ENCODE measurements at places on chromosomes 16 and 17. TPM values are rescaled to one million over a fixed set of nuclear protein-coding genes. Genes with fewer than 3 reads are reported as not detected.
A peak's percentile ranks its signal among the peaks of the same experiment; 100 is the strongest.

The AMFR gene
- total RNA-seq, result 132 TPM

The SPDYE4 gene
- total RNA-seq, result not detected

The MEOX1 gene
- total RNA-seq, result 0.25 TPM

The RNF166 gene
- 25.6 TPM for total RNA-seq

The IRX5 gene
- not detected for total RNA-seq

The ABI3 gene
- not detected for total RNA-seq

DNA sequence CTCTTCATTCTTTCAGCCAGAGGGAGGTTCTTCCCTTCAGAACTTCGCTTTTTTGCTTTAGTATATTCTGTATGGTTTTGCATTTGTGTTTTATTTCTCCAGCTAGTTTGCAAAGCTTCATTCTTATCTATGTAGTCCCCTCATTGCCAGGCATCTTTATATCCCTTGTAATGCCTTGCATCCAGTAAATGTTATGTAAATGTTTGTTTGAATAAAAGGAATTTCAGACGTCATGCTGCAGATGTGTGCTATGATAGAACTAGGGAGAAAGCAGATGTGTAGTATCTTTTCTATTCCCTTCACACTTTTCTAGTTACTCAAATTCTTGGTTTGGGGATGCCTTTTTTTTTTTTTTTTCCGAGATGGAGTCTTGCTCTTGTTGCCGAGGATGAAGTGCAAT lies 62.6 kb upstream of the RASL10B start:
- H3K4me3 ChIP-seq, result no peak overlapping the region
- DNase-seq, result no peak

DNA sequence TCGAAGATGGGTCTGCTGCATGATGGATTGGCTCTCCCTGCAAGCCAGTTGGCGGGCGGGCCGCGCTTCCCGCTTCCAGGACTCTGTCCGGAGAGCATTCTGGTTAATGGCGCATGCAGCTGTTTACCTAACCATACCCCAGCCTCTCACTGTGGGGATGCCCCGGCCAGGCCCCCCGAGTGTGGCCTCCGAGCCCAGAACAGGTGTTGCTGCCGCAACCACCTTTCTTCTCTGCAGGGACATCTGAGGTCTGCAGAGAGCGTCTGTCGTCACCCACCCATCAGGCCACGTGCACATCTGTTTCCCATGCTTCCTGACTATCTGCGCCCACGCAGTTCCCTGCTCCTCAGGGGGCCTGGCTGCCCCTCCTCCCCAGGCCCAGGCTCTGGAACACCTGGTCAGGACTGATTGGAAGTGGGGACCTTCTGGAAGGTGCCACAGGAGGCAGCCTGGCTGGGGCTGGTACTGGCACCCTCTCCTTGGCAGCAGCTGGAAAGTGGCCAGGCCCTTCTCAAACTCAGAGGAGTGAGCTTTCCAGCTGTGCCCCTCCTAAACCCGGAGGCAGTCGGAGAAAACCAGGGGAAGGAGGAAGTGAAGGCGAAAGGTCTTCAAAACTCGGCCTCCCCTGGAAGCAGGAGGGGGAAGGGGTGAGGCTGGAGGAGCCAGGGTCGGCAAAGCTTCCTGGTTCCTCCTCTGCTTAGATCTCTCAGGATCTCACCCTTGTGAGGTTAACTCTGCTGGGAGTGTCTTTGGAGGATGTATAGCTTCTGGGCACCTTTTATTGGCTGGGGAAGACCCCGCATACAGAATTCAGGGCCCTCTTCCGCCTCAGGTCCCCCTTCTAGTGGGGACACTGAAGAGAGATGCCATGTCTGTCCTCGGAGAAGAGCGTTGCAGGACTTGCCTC lies 64.5 kb upstream of the CIBAR2 start:
- H3K4me1 ChIP-seq, result peaks cover 33% of the 10 kb centered on the region
- DNase-seq, result no peak
- no peaks in the 10 kb centered on the region for H3K36me3 ChIP-seq
- no peaks in the 10 kb centered on the region for H3K27me3 ChIP-seq
- H3K4me3 ChIP-seq, result no peak overlapping the region
- no peak overlapping the region for H3K27ac ChIP-seq

DNA sequence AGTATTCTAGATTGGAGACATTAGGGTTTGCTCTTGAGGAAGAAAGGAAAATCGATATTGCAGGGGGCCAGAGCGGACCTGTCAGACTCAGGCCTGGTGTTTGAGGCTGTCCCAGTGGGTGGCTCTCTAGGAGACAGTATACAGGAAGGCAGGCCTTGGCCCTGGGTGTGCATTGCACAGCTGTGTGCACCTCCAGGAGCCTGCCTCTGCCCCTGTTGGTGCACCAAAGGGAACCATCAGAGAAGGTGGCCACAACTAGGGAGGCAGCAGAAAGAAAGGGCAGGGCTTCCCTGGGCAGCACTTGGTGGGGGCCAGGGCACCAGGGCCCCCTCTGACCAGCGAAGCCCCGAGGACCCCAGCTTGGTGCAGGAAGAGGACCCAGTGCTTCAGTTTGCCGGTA lies 188.0 kb downstream of the NTN1 start:
- no peaks in the 10 kb centered on the region for H3K27me3 ChIP-seq
- H3K4me3 ChIP-seq, result no peak overlapping the region
- no peak for DNase-seq
- no peaks in the 10 kb centered on the region for H3K36me3 ChIP-seq

- H3K4me3 ChIP-seq, result no peak overlapping the region
- H3K4me1 ChIP-seq, result no peaks in the 10 kb centered on the region
- H3K27me3 ChIP-seq, result no peaks in the 10 kb centered on the region
- no peak overlapping the region for H3K27ac ChIP-seq
- no peaks in the 10 kb centered on the region for H3K36me3 ChIP-seq
- no peak for DNase-seq
These were observed 324.8 kb downstream of the PMP22 start for GRCh38 chr17:14940108-14940937.

- no peak overlapping the region for H3K27ac ChIP-seq
- H3K27me3 ChIP-seq, result peaks cover 14% of the 10 kb centered on the region
- H3K36me3 ChIP-seq, result no peaks in the 10 kb centered on the region
- no peaks in the 10 kb centered on the region for H3K4me1 ChIP-seq
These were observed 1.1 kb downstream of the CD79B start for GRCh38 chr17:63930951-63931575.

DNA sequence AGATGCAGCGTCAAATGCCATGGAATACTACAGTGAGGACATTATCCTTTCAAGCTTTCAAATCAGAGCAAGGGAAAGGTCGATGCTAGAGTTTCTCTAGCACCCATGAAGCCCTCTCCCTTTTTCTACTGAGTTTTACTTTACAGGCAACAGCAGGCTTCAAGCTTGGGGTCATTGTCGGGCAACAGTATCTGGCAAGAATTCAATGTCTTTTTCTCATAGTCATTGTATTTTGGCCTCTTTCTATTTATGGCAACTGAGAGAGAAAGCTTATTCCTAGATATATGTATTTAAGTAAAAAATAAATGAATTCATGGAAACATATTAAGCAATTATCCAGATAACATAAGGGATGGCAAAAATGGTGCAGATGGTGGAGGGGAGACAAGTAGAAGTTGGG lies 364 bp upstream of the CETP start:
- peaks cover 17% of the 10 kb centered on the region for H3K4me1 ChIP-seq
- H3K36me3 ChIP-seq, result no peaks in the 10 kb centered on the region
- H3K27me3 ChIP-seq, result no peaks in the 10 kb centered on the region
- no peak overlapping the region for H3K27ac ChIP-seq
- H3K4me3 ChIP-seq, result no peak overlapping the region

DNA sequence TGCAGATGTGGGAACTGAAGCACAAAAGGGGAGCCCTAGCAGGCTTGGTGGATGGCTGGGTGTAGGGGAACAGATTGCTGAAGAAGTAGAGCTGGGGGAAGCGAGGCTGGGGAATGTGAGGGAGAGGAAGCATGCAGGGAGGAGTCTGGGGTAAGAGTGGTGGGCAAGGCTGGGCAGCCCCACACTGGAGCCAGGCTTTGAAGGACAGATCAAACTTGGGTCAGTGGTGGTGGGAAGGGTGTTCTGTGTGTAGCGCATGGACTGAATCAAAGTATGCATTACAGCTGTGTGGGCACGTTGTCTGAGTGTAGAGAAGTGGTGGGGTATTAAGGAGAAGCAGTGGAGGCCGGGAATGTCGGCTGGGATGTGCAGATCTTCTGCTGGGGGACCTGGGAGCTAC lies 116.0 kb downstream of the CYLD start:
- H3K36me3 ChIP-seq, result no peaks in the 10 kb centered on the region
- no peaks in the 10 kb centered on the region for H3K27me3 ChIP-seq
- no peak overlapping the region for H3K4me3 ChIP-seq

GRCh38 chr16:85550953-85551924 lies 61.9 kb upstream of the GSE1 start:
- no peak for DNase-seq
- no peak overlapping the region for H3K27ac ChIP-seq
- H3K36me3 ChIP-seq, result no peaks in the 10 kb centered on the region
- H3K4me1 ChIP-seq, result peaks cover 14% of the 10 kb centered on the region
- no peaks in the 10 kb centered on the region for H3K27me3 ChIP-seq
- H3K4me3 ChIP-seq, result no peak overlapping the region

DNA sequence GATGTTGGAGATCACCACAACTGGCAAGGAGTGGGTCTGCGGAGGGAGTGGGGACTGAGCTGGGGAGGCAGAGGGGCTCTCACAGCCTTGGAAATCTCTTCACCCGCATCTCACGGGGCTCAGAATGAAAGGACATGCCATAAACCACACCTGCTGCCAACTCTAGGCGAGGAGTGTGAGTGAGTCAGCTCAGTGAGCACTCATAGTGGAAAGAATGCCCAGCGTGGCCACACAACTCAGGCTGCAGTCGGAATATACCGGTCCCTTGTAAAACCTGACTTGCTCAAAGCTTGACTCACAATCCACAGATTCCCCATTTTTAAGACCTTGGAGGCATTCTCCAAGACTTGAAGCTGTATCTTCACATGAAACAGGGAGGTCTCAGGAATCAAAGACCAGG lies 36.7 kb downstream of the STAT5A start:
- peaks cover 7% of the 10 kb centered on the region for H3K36me3 ChIP-seq
- no peak overlapping the region for H3K4me3 ChIP-seq
- DNase-seq, result peak; percentile 69

GRCh38 chr16:70687671-70688245 lies 1.9 kb upstream of the MTSS2 start:
- H3K4me1 ChIP-seq, result peaks cover 33% of the 10 kb centered on the region
- H3K4me3 ChIP-seq, result no peak overlapping the region
- no peak overlapping the region for H3K27ac ChIP-seq

- no peaks in the 10 kb centered on the region for H3K4me1 ChIP-seq
- H3K27me3 ChIP-seq, result peaks cover 19% of the 10 kb centered on the region
- no peak overlapping the region for H3K4me3 ChIP-seq
- DNase-seq, result no peak
These were observed 298.4 kb upstream of the SALL1 start for GRCh38 chr16:51449441-51449840.

GRCh38 chr17:43026595-43026994 lies 1.6 kb downstream of the RND2 start:
- H3K36me3 ChIP-seq, result no peaks in the 10 kb centered on the region
- H3K4me1 ChIP-seq, result peaks cover 8% of the 10 kb centered on the region
- no peaks in the 10 kb centered on the region for H3K27me3 ChIP-seq
- H3K4me3 ChIP-seq, result no peak overlapping the region
- no peak for DNase-seq

DNA sequence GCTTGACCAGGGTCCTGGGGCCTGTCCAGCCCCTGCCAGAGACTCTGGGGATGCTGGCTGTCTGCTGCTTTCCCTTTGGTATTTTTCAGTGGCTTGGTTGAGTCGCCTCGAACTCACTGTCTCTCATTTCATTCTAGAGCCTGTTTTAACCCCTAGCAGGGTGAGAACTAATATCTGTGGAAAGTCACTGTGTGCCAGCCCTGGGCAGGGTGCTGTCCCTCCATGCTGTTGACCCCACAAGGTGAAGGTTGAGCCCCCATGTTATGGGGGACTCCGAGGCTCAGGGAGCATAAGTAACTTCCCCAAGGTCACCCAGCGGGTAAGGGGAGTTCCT lies 33.0 kb downstream of the DCAKD start:
- peak overlapping the region; percentile 68 for H3K4me3 ChIP-seq
- DNase-seq, result no peak
- 0 out of 2 replicates have a peak, but pooled peaks cover 4% of the 10 kb centered on the region for H3K27me3 ChIP-seq
- H3K36me3 ChIP-seq, result no peaks in the 10 kb centered on the region
- peaks cover 4% of the 10 kb centered on the region for H3K4me1 ChIP-seq

GRCh38 chr16:83171396-83171795 lies 544.6 kb downstream of the CDH13 start:
- no peak for DNase-seq
- no peaks in the 10 kb centered on the region for H3K36me3 ChIP-seq
- no peak overlapping the region for H3K27ac ChIP-seq
- H3K27me3 ChIP-seq, result peaks cover 10% of the 10 kb centered on the region
- H3K4me3 ChIP-seq, result no peak overlapping the region
- no peaks in the 10 kb centered on the region for H3K4me1 ChIP-seq

DNA sequence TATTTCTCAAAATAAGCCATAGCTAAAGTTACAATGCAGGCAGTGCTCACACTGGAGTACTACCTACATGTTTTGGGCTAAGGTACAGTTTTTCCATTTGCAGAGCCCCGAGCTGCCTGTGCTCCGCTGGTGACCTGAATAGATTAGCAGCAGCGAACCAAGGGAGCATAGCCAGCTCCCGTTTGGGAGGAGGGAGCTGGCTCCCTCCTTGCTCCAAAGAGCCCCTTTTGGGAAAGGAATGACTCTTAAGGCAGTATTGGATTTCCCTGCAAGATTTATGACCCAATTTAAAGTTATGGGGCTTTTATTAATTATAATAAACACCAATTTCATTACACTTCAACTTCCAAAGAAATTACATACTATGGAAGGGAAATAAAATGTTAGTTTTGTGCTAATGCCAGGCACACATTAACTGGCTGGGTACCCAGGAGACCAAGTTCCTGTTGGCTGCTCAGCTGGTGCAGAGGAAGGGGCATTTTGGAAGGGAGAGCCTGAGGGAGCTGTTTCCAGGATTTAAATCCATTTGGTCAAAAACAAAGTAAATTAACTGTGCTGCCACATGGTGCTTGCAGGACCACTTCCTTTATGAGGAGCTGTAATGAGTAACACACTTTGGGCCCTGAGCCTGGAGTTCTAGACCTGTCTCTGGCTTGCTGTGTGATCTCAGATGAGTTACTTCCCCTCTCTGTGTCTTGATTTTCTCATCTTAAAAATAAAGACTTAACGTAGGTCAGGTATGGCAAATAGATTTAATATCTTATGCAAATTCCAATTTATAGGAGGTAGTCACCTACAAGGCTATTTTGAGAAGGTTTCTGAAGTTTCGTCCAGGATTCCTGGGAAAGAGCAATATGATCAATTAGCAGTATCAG lies 362.1 kb upstream of the CCL2 start:
- no peaks in the 10 kb centered on the region for H3K27me3 ChIP-seq
- no peak overlapping the region for H3K27ac ChIP-seq
- no peaks in the 10 kb centered on the region for H3K36me3 ChIP-seq

DNA sequence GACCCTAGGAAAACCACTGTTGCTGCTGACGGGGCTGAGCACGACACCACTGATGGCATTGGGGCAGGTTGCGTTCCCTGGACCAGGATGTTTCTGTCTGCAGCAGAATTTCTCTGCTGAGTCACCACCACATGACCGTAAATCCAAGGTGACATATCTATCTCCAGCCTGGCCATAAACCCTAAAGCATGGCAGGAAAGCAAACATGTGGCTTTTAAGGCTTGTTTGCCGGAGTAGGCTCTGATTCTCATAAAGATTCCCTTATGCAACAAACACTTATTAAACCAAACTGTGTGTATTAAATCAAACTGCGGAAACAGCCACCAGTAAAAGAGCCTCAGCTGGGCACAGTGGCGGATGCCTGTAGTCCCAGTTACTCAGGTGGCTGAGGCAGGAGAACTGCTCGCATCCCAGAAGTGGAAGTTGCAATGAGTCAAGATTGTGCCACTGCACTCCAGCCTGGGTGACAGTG lies 17.3 kb downstream of the MPHOSPH6 start:
- no peaks in the 10 kb centered on the region for H3K27me3 ChIP-seq
- no peaks in the 10 kb centered on the region for H3K4me1 ChIP-seq
- no peak for DNase-seq
- peaks cover 6% of the 10 kb centered on the region for H3K36me3 ChIP-seq
- H3K4me3 ChIP-seq, result no peak overlapping the region
- no peak overlapping the region for H3K27ac ChIP-seq

All from PC-9 (cell line).